ENCODE measurements at places on chromosomes 3 and 15. TPM values are rescaled to one million over a fixed set of nuclear protein-coding genes. Genes with fewer than 3 reads are reported as not detected.
A peak's percentile ranks its signal among the peaks of the same experiment; 100 is the strongest.

DNA sequence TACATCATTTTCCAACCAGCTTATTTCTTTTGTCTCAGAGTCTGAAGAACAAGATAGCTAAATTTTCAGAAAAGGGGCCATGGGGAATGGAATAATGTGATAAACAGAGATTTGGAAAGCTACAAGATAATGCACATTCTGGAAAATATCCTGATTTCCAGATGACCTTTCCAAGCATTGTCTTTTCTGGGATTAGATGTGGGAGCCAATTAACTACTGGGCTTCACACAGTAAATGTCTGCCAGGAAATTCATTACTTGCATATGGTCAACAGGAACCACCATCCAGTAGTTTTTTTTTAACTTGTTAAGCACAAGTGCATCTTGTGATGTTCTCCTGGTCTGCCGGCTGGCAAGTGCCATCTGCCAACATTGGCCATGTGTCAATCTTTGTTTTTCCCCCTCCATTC lies 131.1 kb upstream of the BFSP2 start:
- DNase-seq: no peak

- no peak for DNase-seq
Observed at GRCh38 chr15:67110958-67111864, 45.8 kb downstream of the SMAD3 start.

- DNase-seq: peak; percentile 58
Observed at GRCh38 chr3:17894434-17895060, 152.1 kb upstream of the TBC1D5 start.

Gene ACOX2
- total RNA-seq: 2.2 TPM

DNA sequence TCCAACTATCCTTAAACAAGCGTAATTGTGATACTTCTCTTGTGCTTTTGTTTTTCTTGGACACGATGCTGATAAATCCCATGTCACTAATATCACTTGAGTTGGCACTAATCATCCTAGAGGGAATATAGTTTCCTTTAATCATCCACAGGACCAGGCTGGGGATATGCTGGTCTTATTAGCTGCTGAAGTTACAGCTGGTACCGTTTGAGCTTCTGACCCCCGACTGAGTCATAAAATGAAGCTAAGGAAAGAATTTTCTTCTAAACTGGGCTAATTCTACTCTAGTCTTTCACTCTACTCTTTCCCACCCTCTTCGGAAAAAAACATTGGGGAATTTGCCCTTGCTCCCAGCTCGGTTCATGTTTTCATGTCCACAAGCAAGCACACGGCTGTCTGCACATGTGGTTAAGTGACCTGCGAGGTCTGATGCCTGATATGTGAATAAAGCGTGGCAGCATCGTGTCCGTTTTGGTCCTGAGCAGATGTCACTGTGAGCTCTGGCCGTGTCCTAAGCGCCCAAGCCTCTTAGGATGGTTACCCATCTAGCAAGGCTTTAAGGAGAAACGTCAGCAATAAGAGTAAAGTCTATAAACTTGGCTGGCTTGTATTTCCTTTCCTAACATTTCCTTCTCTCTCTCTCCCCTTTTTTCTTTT lies 223.7 kb downstream of the ITPR1 start:
- DNase-seq: peak; percentile 25

DNA sequence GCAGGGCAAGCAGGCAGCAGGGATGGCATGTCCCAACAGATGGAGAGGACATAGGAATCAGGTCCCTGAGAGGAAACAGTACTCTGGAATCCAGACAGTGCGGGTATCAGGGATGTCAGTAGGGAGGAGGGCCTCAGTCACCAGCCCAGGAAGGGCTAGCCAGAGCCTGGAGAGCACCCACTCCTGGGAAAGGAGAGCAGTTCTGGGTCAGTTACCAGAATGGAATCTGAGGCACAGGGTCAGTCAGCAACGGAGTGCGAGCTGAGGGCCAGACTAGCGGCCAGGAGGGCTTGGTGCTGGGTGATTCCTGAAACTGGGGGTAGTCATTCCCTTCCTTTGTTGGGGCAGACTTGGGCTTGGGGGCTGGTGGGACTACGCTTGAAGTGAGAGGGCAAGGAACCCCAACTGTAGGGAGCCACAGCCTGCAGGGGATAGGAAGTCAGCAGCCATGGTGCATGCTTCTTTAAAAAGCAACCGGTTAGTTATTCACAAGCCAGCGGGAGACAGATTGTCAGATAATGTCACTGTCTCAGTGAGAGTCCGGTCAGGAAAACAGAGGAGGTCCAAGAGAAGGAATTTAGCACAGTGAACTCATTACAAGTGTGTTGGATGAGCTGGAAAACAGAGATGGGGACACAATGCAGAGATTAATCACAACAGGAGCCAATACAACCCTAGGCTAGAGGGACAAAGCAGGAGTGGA lies 27.9 kb downstream of the PLA1A start:
- no peak for DNase-seq

DNA sequence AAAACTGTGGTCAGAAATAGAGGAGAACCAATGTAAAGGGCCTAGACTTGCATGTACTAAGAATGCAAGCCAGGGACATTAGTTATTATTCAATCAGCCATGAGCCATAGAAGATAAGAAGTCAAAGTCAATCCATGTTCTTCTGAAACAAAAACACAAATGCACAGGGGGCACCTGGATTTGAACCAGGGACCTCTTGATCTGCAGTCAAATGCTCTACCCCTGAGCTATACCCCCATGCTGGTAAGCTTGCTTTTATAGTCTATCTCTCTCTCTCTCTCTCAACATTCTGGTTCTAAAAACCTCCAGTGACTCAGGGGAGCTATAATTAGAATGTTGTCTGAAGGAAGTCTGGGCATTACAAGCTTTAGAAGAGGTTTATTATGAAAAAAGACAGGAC lies 85.6 kb upstream of the ACP3 start:
- peak; percentile 74 for DNase-seq

DNA sequence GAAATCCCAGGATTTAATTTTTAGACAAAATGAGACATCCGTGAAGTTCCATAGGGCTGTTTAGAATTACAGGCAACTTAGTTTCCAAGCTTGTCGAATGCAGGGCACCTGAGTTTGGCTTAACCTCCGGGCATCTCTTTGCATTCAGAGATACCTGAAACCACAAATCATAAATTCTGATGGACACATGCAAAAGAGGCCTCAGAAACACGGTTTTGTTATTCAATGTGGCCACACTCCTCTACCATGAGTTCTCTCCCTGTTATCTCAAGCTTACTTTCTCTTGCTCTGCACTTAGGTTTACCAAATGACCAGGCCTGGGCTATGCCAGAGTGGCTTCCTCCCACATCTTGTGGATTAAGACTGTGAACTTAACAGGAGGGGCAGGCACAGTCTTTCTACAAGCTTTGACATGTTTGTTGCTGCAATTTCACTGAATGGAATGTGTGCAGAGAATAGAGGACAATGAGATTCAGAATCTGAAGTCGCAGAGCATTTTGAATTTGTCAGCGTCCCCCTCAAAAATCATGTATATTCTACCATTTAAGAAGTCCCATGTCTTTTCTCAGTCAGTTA lies 137.7 kb downstream of the TPRG1 start:
- DNase-seq: no peak

GRCh38 chr15:70563561-70564095 lies 199.7 kb downstream of the UACA start:
- no peak for DNase-seq

- no peak for DNase-seq
Observed at GRCh38 chr3:122782804-122783203, 10.8 kb downstream of the HSPBAP1 start.

Gene SLC28A1
- not detected for total RNA-seq

DNA sequence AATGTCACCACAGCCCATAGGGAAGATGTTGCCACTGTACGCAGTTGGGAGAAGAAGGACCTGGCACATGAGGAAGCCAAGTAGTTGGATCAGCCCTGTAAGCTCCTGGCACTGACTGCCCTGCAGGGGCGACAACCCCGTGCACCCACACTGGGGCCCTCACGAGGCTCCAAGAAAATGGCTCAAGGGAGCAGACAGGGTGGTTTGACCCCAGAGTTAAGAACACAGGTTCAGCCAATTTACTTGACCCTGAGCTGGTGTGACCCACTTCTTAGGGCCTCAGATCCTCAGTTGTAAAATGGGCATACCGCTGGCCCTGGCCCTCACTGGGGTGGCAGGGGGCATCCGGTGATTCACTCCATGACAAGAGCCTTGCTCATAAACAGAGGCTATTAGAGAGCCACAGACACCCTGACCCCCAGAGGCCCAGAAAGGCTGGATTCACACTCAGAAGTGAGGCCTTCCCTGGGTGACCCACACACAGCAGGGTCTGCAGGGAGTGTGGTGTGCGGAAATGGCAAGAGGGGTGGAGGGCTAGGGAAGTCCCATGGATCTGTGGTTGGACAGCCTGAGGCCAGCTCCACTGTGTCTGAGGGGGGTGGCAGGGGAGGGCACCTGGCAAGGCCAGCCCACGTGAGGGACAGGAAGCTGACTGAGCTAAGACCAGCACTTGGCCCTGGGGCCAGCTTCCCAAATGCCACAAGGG lies 1.7 kb upstream of the HHATL start:
- peak; percentile 35 for DNase-seq

GRCh38 chr15:42736793-42737528 lies at the start of gene CDAN1:
Gene CDAN1 (minus strand): TSS chr15:42737128. CDS start chr15:42737102, 26 bp downstream.
- DNase-seq: peak; percentile 63

Gene PLA2G4E
- total RNA-seq: not detected

- DNase-seq: no peak
Observed at GRCh38 chr15:31457161-31457560, 130.5 kb downstream of the KLF13 start.

- DNase-seq: peak; percentile 45
Observed at GRCh38 chr15:94164202-94164807, 67.1 kb upstream of the MCTP2 start.

- no peak for DNase-seq
Observed at GRCh38 chr3:196232154-196232881, 16.0 kb downstream of the SLC51A start.

GRCh38 chr15:31082771-31083369 lies 18.7 kb downstream of the TRPM1 start:
- DNase-seq: no peak

DNA sequence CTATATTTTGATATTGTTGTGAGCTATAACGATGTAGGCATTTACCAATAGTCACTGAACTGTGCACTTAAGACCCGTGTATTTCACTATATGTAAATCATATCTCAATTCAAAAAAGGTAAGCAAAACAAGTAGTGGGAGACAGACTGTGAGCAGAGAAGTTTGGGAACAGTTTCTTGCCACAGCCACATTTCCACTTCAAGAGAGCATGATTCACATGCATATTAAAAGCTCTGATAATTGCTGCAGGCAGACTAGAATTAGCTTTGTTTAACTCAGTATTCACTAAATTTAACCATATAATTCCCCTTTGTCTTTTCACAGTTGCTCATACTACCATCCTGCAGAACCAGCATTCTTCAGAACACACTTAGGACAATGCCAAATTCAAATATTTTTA lies 168.4 kb upstream of the ZNF385D start:
- no peak for DNase-seq

- DNase-seq: peak; percentile 96
Observed at GRCh38 chr3:9422712-9423424, 25.5 kb downstream of the SETD5 start.

- DNase-seq: no peak
Observed at GRCh38 chr3:113631573-113631972, 64.9 kb downstream of the USF3 start.

All from A172 (cell line).